Cerebellar cortex (tissue), 1 donor: ENCODE measurements at places on chromosomes 2 and 18.

DNA sequence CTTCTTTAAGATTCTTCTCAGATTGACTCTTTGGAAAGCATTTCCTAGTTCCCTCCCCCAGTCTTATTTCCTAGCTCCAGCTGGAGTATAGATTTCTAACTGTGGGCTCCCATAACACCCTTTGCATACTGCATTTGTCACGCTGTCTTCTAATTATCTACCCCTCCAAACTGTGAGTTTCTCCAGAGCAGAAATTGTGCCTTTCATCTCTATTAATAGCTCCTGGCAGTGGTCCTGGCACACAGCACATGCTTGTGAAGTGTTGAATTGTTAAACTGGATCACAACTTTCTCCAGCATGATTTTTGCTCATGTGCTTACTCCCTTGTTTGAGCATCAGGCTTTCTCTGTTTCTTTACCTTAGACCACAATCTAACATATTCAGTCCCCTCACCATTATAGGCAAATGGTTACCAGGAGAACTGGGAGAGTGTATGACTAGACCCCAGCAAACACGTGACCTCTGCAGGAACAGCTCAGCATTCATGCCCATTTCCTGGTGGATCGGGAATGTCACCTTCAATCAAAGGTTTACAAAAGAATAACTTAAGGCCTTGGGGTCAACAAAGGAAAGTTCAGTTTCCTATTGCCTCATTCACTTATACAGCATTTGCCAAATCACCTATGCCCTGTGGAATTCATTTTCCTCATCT lies 175.7 kb upstream of the TANK start:
- DNase-seq, result no peak

DNA sequence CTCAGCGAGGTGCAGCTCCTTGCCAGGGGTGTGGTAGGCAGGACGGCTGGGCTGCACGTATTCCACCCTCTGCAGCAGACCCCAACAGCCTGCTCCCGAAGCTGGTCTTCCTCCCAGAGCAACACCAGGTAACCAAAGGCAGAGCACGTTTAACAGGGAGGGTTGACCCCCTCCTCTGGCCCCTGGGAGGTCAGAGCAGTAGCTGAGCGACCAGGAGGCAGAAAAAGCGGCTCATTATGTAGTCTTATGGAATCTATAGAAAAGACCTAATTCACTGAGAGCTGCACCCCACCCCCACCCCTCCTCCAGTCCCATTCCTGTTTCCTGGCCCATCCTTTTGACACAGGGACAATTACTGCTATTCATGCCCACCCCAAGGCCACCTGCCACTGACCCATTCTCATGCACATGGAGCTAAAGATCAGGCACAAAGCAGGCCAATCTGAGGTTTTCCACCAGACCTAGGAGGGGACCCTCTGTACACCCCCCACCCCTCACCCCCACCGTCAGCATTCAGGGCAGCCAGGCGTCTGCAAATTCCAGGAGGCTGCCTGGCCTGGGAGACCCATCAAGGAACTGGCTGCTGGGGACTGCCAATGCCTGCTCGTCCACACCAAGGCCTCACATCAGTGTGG lies 60.9 kb upstream of the FZD7 start:
- DNase-seq, result no peak

DNA sequence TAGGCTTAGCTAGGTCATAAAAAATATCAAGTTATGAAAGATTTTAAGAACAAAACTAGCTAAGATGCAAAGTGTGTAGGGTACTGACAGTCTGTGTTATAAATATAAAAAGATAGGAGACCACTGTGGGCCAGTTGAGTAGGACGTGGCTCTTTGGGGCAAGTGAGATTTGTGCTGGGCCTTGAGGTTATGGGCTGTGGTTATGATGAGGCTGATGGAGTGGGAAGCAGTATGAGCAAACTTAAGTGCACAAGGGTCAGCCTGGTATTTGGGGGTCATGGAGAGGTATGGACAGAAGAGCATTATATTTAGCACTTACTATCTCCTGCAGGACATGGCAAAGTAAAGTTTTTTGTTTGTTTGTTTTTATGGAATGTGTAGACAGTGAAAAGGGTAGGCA lies 70.1 kb downstream of the SETBP1 start:
- no peak for DNase-seq

DNA sequence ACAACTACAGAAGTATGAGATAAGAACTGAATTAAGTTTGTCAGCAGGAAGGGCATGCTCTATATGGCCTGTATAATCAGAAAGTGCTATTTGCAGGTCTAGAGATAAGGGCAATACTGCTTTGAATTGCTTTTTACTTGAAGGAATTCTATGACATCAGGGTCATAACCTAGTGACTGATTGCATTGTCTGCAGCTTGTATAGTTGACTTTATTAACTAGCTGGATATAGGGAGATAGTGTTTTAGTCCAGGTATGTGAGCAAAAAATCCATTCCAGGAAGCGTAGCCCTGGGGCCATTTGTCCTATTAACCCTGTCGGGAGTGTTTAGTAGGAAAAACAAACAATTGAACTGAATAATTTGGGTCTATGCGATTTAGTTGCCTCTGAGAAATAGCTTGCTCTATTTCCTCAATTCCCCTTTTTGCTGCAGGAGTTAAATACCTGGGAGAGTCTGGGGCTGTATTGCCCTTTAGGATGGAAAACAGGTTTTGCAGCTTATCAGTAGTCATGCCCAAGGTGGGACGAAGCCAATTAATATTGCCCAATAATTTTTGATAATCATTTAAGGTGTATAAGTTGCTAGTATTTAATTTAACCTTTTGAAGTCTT lies 30.0 kb downstream of the HTR2B start:
- no peak for DNase-seq

GRCh38 chr2:67845621-67846369 lies 217.0 kb downstream of the C1D start:
- no peak for DNase-seq

DNA sequence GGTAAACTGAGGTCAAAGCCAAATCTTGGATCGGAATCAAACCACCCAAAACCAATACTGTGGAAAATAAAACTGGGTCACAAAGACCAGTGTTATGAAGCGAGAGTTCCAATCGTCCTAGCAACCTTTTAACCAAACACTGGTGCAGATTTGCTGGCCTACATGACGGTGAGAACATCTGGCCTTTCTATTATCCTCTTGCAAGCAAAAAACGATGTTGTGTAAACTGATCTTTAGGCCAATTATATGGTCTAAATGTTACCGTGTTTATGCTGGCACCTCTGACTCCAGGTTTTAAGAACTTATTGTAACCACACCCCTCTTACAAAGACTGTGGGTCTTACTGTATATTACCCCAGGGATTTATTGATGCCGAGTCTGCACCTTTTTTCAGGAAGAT lies 145.9 kb downstream of the GFPT1 start:
- DNase-seq, result no peak

DNA sequence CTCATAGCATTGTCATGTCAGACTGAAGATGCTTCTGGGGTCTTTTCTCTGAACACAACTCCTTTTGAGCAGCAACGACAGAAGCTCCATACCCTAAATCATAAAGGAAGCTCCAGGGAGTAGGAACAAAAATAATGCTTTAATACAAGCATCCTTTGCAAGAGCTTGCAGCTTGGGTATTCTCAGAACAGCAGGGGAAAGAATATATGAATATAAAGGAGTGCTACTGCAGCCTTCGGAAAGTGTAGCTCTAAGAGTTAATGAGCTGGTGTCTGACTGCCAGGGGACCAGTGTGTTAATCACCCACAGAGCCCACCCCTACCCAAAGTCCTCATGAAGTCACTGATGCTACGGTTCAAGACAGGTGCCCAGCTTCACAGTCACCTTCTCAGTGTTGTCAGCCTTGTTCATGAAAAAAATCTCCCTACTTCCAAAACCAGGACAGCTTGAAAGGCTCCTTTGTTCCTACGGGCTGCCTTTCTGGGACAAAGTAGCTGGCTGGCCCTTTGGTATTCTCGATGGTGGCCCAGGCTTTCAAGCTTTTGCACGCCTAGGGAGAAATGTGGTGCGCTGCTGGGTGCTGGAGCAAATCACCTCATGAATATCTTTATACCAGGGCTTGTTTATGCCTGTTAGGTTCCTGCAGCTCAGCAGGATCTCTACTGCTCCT lies 259.7 kb downstream of the CMPK2 start:
- no peak for DNase-seq

DNA sequence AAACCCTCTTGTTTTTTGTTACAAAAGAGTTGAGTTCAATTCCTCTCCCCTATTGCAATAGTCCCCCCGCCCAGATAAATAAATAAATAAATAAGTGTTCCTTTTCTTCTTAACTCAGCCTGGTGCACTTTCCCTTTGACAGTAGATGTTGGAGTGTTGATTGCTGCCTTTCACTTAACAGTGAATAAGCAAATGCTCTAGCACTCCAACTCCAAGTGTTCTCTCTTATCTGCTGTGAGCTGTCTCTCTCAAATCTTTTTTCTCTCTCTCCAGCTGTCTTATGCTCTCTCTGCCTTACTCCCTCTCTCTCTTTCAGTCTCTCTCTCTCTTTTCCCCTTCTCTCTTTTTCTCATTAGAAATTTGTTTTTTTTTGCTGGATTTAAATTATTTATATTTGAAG lies 216.7 kb downstream of the TMX3 start:
- no peak for DNase-seq

DNA sequence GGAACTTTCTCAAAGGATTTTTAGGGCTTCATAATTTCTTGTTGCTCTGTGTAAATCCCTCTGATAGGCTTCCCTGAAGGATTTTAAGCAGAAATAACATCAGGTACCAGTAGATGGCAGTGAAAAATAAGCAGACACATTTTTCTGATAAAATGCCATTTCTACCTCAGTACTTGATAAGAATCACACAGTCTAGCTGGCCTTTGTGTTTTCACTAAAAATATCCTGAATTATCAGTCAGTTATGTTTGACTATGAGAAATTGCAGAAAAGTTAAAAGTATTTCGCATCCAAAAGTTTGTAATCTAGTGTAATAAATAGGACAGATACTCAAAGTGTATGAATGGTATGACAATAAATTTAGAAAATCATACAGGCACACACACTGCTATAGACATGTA lies 68.7 kb downstream of the DNAJC10 start:
- DNase-seq, result peak; percentile 62

DNA sequence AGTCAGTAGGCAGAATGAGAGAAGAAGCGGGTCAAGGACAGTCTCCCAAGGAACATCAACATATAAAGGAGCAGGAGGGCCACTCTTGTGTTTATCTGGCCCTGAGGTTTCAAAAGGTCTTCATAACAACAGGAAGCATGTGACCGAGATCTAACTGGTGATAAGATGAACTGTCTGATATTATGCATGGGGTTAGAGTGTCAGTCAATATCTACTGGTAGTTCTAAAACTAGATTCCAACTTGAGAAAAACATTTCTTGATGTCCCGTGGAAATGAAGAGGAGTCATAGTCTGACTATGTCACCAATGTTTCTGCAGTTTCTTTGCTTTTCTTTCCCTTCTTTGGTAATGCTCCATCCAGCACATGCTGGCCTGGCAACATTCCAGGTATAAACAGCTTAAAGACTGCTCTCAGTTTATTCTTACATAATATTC lies 77.5 kb upstream of the ITPRID2 start:
- no peak for DNase-seq

GRCh38 chr2:113232740-113233139 lies 46.0 kb downstream of the PAX8 start:
- no peak for DNase-seq

DNA sequence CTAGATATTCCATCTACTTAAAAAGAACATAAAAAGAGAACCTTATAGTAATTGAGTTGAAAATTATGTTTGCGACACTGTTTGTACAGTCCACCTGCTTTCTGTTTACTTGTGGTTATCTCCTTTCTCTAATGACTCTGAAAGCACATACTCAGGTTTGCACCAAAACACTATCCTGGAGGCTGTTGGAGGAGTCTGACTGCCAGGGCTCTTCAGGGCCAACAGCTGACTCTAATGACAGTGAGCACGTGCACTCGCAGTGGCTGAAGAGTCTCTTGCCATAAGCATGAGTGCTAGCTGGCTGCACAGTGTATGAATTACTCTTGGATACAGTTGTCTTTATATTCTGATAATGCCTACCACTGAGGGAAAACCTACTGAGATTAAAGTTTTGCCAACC lies 16.7 kb upstream of the GLS start:
- DNase-seq, result no peak

DNA sequence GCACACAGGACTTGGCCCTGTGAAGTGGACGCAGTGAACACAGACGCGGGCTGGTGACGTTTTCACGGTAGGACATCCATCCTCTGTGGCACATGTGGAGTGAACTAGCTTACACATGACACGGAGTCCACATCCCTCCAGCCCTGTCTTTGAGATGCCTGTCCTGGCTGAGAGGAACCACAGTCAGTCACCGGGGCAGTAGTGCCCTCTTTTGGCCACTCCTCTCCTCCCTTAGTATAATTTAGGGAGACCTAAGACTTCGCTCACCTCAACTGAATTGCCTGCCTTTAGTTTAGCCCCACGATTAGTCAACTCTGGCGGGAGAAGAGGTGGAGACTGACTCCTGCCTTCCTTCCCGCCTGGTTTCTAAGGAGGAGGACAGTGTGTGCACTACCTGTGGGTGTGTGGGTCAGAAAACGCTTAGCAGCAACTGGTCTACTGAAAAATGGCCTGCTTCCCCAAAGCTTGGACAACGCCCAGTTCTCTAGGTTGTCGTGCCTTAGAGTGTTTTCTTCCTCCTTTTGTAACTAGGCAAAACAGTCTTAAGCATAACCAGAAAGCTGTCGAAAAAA lies 70.6 kb downstream of the MBP start:
- peak; percentile 8 for DNase-seq

GRCh38 chr18:45339810-45340550 lies 275.3 kb upstream of the SLC14A2 start:
- DNase-seq, result no peak

DNA sequence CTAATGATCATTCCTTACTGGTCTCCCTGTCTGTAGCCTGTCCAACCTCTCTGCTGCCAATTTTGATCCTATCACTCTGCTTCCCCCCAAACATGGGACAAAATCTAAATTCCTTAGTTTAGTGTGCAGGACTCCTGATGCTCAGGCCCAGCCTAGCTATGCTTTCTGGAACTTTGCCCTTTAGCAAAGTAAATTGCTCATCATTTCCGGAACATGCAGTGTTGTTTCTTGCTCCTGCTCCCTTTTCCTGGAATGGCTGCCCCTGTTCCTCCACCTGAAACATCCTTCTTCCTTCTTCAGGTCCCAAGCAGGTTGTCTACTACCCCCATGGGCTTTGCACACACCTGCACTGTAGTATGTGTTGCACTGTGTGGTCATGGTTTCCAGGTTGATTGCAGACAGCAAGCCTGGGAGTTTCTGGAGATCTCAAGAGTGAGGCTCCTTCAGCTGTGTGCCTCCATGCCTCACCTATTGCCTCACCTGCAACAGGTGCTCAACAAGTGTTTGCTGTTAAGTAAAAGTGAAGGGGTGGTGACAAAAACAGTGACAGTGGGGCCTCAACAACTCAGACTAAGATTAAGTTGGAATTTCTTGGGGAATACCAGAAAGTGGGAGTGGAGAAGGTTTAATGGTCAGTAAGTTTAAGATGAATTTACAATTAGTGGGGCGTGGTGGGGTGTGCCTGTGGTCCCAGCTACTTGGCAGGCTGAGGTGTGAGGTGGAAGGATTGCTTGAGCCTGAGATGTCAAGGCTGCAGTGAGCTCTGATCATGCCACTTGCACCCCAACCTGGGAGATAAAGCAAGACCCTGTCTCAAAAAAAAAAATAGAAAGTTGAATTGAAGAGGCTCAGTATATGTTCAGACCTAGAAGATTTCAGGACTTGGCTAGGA lies 120.0 kb downstream of the DNAH6 start:
- DNase-seq, result no peak

- no peak for DNase-seq
Measured at GRCh38 chr2:161824226-161824625, 200.0 kb downstream of the SLC4A10 start.
